ENCODE measurements at places on chromosomes 11 and 22. TPM values are rescaled to one million over a fixed set of nuclear protein-coding genes. Genes with fewer than 3 reads are reported as not detected.

NLRP6 gene
- total RNA-seq, result 2.5 TPM

GRCh38 chr22:41429951-41430332 is 16.7 kb downstream of the TOB2 start:
- DNase-seq, result no peak

GRCh38 chr11:15909937-15910598 is 446.3 kb downstream of the SOX6 start:
- DNase-seq, result no peak

SLC37A2 gene
- total RNA-seq, result 2.2 TPM

DNA sequence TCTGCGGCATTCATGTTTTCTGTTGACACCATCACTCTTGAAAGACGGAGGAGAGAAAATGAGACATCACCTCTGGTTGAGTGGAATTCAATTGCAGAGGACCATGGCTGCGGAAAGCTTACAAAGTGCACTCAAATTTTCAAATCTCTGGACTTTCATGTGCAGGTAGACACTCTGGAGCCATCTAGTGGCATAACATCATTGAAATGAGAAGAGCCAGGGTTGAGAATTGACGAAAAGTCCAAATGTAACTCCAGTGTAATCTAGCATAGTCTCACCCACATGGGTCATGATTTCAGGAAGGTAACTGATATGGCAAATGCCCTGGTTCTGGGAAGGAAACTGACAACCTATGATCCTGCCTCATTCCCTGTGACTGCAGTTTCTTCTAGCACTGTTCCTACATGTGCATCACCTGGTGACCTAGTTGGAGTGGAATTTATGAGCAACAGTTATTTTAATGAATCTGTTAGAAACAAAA is 687.8 kb downstream of the KCNA4 start:
- DNase-seq, result no peak

DNA sequence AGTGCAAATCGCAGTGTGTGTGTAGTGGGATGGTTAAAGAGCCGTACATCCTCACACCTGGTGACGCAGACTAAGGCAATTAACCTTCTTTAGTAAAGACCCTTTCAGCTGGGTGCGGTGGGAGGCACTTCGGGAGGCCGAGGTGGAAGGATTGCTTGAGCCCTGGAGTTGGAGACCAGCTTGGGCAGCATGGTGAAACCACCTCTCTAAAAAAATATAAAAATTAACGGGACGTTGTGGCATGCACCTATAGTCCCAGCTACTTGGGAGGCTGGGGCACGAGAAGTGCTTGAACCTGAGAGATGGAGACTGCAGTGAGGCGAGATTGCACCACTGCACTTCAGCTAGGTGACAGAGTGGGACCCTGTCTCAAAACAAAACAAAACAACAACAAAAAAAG is 31.5 kb downstream of the ZBTB16 start:
- no peak for DNase-seq

- no peak for DNase-seq
Observed at GRCh38 chr11:83195143-83195466, 1.6 kb downstream of the ANKRD42 start.

C22orf42 gene
- not detected for total RNA-seq

GRCh38 chr11:120121336-120121735 is 16.6 kb downstream of the TRIM29 start:
- no peak for DNase-seq

GRCh38 chr11:8352103-8352875 is 88.6 kb upstream of the LMO1 start:
- no peak for DNase-seq

GRCh38 chr11:128055576-128056217 is 531.7 kb downstream of the ETS1 start:
- DNase-seq, result no peak

- DNase-seq, result no peak
Observed at GRCh38 chr11:23022854-23023253, 162.6 kb upstream of the CCDC179 start.
